ENCODE measurements at places on chromosomes 1 and 21.

GRCh38 chr1:67274623-67275325, 32.9 kb upstream of the IL12RB2 start:
- no peak for DNase-seq

DNA sequence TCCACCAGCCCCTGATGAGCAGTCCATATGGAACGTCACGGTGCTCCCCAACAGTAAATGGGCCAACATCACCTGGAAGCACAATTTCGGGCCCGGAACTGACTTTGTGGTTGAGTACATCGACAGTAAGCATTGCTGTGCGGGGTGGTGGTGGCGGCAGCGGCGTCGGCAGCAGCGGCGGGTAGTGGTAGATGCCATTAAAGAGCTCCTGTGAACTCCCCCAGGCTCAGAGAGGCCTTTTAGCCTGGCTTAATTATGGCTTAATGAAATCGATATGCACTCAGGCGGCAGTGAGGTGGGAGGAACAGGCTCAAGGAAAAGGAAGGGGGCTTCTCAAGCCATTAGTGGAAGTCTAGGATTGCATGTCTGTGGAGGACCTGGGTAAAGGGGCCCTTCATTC, 41.9 kb upstream of the CNTN2 start:
- no peak for DNase-seq

DNA sequence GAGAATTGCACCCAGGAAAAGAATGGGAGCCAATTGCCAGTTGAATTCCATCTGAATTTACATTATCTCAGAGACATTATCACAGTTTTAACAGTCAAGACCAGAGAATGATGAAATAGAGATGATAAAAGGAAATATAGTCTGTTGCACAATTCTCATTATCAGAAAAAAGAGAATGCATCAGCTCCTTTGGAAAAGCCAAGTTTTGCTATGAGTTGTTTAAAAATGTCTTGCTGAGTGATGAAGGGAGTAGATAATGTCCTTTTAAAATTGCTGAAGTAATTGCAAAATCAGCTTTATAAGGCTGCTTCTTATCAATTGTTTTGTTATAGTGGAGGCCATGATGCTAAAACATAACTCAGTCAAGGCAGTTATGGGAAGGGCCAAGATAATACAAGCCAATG, 37.9 kb upstream of the EEIG2 start:
- no peak for DNase-seq

- DNase-seq = no peak
Measured at GRCh38 chr1:86352086-86352485, 44.0 kb downstream of the ODF2L start.

DNA sequence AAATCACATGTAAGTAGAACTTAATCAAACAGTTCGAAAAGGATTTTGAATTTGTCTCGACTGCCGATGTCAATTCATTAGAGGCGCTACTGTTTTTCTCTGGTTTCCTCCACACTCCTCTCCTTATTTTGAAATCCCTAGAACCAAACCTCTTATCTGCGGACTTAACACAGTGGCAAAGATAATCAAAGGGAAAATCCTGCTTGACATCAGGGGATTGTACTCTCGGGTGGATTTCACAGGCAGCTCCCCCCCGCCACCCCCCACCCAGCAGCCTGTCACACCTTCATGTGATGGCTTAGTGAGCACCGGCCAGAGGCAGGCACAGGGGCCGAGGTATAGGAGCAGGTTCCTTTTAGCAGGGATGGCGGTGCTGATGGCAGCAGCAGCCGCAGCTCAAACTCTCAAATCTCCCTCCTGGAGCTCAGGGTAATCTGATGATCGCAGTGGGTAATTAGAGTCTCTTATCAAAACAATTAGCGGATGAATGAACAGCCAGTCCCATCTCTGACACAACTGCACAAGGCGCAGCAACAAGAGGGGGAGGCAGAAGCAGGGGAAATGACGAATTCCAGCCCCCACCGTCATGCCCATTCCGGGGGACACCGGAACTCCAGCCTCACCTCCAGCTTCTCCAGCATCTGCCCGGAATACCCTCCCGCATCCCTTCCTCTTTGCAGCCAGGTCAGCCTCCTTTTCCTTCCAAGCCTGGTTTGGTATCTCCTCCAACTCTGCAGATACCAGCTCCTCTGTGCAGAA, 80.3 kb downstream of the SSBP3 start:
- DNase-seq = no peak

GRCh38 chr1:40620150-40620549, 45.3 kb downstream of the RIMS3 start:
- DNase-seq = no peak

- DNase-seq = no peak
Measured at GRCh38 chr1:88973520-88974137, 18.8 kb downstream of the KYAT3 start.

- DNase-seq = no peak
Measured at GRCh38 chr1:174276087-174276486, 116.8 kb downstream of the RABGAP1L start.

DNA sequence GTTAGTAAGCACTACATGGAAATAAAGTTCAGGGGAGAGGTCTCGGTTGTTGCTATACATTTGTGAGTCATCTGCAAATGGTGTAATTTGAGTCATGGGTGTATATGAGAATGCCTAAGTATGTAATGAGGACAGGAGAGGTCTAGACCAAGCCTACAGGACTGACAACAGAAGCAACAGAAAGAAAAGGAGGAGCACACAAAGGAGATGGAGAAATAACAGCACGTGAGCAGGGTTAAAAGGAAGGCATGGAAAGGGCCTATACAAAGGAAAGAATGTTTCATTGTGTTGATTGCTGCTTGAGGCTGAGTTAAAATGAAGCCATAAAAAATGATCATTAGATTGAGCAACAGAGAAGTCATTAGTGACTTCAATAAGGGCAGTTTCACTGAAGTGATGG, 28.0 kb upstream of the PRKAA2 start:
- no peak for DNase-seq

- DNase-seq = no peak
Measured at GRCh38 chr1:15848143-15848928, 829 bp downstream of the SPEN start.

DNA sequence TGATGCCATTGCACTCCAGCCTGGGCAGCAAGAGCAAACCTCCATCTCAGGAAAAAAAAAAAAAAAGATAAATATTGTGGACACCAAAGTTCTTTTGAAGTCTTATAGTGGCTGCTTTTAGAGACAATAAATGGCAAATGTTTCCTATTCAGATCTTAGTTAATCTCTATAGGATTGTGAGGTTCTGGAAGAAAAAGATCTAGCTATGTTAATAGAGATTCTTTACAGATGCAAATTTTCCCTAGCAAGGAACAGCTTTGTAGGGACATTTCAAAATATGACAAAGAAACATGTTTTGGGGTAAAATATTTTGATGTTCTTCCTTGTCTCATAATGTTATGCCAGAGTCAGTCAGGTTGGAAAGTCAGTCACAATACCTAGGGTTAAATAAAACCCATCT, 24.5 kb upstream of the RCC2 start:
- DNase-seq = no peak
